GM12865 (cell line): ENCODE measurements at places on chromosomes 11 and 22.
A peak's percentile ranks its signal among the peaks of the same experiment; 100 is the strongest.

- DNase-seq: no peak
Measured at GRCh38 chr11:80827781-80828180, 1387.0 kb upstream of the TENM4 start.

DNA sequence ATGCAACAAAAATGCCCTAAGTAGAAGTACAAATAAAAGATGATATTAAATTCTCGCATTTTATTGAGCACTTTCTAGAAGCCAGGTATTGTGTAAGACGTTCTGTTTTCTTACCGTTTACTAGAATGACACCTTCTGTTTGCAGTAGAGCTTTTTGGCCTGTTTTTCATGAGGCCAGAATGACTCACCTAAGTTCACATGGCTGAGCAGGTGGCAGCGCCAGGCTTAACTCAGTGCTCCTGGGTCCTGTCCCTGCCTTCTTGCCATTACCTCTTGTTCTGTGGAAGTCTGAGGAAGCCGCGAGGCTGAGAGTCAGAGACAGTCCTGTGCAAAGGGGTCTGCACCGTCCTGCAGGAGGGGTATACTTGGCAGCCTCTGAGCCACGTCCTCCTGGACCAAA lies 113.8 kb downstream of the ATXN10 start:
- DNase-seq: no peak

DNA sequence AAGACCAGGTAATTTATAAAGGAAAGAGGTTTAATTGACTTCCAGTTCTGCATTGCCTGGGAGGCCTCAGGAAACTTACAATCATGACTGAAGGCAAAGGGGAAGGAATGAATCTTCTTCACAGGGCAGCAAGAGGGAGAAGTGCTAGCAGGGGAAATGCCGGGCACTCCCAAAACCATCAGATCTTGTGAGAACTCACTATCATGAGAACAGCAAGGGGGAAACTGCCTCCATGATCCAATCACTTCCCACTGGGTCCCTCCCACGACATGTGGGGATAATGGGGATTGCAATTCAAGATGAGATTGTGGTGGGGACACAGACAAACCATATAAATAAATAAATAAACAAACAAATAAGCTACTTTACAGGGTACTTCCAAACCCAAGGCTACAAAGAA lies 28.8 kb upstream of the EXPH5 start:
- peak; percentile 48 for DNase-seq

- no peak for DNase-seq
Measured at GRCh38 chr11:43687120-43687791, 6.7 kb downstream of the HSD17B12 start.

GRCh38 chr11:2537010-2537705 lies 92.3 kb downstream of the KCNQ1 start:
- no peak for DNase-seq

- DNase-seq: no peak
Measured at GRCh38 chr11:103887001-103887658, 149.3 kb upstream of the DDI1 start.

GRCh38 chr11:76935042-76935441 lies 74.3 kb downstream of the ACER3 start:
- DNase-seq: no peak

DNA sequence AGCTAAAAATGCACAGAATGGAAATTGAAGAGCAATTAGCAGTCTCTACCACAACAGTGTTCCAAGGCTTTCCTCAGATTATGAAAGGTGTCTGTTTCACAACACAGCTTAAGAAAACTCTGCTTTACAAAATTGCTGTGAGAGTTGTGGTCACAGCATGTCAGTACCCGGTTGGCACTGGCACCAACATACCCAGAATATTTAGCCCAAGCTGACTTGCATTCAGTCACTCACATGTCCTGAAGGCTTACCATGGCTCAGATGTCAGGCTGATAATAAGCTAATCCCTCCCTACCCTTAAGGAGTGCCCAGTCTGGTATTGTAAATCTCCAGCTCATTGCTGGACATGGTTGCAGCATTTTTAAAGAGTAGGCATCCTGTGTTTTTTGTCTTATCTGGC lies 14.9 kb downstream of the NCR3LG1 start:
- DNase-seq: no peak

GRCh38 chr11:118834427-118835028 lies 43.6 kb upstream of the DDX6 start:
- peak; percentile 50 for DNase-seq

- DNase-seq: no peak
Measured at GRCh38 chr11:62358273-62358672, 21.0 kb downstream of the ASRGL1 start.

GRCh38 chr22:42942351-42942750 lies 72.6 kb downstream of the PACSIN2 start:
- no peak for DNase-seq

GRCh38 chr11:67453816-67454732 lies 1.1 kb upstream of the CABP4 start:
- no peak for DNase-seq

DNA sequence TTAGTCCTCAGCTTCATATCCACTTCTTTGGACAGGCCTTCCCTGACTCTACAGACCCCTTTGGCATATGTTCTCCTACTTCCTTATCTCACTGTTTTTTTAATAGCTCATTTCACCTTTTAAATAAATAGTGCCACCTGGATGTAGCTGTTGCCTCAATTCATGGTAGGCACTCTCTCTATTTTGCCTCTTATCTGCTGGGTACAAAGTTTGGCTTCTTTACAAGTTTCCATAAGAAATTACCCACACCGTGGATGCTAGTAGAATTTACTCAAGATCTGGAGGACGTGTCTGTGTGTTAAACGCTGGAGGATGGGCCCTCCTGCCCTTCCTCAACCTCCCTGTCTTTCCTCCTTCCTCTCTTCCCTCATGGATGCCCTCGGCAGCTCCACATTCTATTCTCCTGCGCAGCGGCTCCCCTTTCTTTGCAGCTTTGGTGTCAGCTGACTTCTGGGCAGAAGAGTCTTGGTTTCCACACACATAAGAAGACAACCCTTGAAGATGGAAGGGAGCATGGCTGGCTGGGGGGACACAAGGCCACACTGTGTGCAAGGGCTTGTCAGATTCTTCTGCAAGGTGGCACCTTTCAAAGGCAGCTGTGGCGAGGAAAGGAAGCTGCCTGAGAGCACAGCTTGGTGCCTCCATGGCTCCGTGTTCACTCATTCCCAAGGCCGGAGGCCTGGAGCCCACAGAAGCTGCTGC lies 212.6 kb downstream of the SNX19 start:
- no peak for DNase-seq

GRCh38 chr11:44379141-44380008 lies 69.4 kb upstream of the ALX4 start:
- no peak for DNase-seq

DNA sequence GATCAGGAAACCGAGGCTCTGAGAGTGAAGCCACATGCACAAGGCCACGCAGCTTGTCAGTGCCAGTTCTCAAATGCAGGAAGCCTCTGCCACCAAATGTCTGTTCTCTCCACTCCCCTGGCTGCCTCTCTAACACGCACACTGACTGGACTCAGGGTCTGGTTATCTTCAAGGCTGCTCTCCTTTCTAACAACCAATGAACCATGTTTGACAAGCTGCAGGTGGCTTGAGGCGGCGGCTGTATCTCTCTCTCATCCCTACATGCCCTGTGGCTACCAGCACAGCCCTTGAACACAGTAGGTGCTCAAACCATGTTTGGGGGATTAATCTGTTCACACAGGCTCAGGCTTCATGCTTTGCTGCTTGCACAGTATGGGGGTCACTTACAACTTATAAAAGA lies 23.7 kb downstream of the MFNG start:
- DNase-seq: no peak
